ENCODE measurements at places on chromosomes 4 and X. TPM values are rescaled to one million over a fixed set of nuclear protein-coding genes. Genes with fewer than 3 reads are reported as not detected.

DNA sequence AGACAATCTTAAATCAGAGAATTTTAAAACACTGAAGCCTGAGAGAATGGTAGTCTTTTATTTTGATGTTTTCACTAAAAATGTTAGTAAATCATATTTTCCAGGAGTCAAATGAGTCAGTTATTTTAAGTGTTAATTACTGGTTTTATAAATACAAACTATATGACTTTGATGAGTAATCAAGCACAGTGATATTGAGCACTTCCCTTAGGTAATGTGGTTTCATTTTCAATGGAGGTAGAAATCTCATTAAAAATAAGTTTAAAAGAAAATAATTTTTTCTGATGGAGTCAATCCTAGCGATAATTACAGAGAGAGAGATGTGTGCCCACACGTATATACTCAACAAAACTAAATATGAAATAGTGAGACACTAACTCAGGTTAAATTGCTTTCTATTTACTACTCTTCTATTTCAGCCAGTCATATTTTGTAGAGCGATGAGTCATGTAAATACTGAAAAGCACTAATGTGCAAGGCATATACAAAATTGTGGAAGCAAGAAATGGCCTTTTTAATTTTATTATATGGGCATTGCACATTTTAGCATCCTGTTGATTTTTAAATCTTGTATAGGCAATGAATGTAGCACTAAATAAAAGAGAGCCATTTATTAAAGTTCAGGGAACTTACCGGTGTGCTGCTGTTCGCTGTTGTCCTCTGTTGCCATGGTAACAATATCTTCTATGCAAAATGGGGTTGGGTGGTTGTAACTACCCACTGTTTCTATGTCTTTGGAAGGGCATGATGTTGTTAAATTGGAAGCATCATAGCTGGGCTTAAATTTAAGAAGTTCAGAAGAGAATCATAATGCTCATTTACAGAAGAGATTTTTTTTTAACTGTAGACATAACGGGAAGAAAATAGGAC, 513.7 kb downstream of the TLL1 start:
- no peak for DNase-seq

The MAGEH1 gene
- 18.9 TPM for total RNA-seq

DNA sequence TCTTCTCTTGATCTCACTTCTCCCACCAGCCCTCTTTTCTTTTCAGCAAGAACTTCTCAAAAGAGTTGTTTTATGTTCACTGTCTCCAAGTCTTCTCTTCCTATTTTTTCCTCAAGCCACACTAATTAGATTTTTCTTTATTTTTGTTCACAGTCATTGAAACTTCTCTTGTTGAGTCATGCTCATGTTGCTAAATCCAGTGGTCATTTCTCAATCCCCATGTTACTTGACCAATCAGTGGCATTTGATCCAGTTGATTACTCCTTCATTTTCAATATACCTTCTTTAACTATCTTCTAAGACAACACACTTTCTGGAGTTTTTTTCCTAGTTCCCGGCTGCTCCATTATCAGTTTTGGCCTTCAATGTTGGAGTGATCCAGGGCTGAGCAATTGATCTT, 103.1 kb upstream of the LSM6 start:
- no peak for DNase-seq

- DNase-seq: no peak
Measured at GRCh38 chr4:159966746-159967145, 863.9 kb downstream of the RAPGEF2 start.

GRCh38 chr4:102780476-102781144, 19.8 kb upstream of the MANBA start:
- no peak for DNase-seq

The CNKSR2 gene
- 4.4 TPM for total RNA-seq

- DNase-seq: no peak
Measured at GRCh38 chr4:81538716-81539427, 67.2 kb upstream of the RASGEF1B start.

The SPATA4 gene
- total RNA-seq: not detected

- no peak for DNase-seq
Measured at GRCh38 chr4:163988865-163989264, 494.4 kb downstream of the TMA16 start.

DNA sequence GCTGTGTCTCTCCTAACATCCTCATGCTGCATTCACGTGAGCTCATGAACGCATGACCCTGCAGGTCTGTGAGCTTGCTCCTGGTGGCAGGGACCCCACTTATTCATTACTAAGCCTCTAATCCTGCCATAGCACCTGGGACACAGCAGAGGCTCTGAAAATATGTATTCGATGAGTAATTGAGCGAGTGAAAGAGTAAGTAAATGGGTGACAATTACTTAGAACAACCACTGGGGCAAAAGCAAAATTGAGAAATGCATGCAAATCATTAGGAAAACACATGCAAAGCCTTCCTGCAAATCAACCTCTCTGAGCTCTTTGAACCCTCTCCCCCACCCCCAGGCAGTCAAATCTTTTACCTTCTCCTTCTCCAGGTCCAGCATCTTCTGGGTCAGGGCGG, 23.6 kb upstream of the C4orf50 start:
- DNase-seq: no peak

DNA sequence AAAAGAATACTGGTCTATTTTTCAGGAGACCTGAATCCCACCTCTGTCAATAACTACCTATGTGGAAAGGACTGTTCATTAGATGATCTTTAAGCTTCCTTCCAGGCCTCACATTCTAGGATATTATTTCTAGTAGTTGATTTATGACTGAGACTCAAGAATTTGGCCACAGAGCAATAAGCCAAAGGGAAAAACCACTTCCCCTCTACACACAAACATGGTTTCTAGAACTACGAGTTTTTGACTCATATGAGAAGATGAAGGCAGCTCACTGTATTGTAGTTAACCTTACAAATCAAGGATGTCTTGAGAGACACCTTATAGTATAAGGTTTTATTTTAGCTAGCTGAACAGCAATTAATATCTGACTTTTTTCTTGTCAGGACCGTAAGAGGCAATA, 36.9 kb upstream of the GDPD2 start:
- DNase-seq: no peak

- DNase-seq: no peak
Measured at GRCh38 chrX:113828470-113828869, 755.4 kb upstream of the HTR2C start.

DNA sequence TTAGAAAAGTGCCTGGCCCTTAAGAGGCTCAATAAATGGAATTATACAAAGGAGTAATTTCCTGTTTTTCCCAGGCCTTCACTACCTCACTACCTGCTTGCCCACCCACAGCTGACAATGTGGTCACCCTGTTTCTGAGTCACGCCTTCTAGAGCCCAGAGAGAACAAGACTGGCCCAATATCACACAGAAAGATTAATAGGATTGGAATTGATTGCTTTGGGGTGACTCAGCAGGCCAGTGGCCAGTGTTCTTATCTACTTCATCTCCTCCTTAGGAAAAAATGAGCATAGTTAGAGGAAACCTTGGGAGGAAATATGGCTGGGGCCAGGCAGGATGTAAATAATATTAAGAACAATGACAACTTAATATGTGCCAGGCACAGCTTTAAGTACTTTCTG, 4.5 kb upstream of the FGF16 start:
- no peak for DNase-seq

- no peak for DNase-seq
Measured at GRCh38 chr4:22739968-22740367, 47.2 kb downstream of the GBA3 start.

The PSAPL1 gene
- total RNA-seq: not detected

DNA sequence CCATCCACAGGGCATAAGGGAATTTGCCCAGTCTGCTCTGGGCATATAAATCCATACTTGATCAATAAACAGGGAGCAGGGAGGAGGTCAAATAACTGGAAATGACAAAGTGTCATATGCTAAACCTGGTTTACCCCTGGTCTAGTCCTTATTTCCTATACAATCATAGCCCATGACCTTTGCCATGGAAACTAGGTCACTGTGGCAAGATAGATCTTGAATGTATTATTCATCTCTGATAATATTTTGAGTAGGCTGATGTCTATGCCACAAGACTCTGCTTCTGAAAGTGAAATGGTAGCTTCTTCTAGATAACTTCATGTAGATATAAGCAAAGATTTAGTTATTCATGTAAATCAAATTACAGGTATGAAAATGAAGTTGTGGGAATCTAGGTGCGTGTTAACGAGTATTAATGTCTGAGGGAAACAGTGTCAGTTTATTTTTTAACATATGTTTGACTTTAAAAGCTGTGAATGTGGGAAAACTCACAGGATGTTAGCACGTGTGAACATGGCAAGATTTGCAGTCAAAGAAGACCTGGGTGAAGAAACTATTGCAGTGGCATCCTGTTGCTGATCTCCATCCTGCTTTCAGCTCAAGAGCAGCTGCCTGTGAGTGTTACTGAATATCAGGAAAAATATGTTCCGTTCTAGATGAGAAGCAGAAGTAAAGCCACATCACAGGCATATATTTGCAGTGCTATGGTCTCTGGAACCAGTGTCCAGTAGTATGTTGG, 81.8 kb upstream of the NDP start:
- no peak for DNase-seq

DNA sequence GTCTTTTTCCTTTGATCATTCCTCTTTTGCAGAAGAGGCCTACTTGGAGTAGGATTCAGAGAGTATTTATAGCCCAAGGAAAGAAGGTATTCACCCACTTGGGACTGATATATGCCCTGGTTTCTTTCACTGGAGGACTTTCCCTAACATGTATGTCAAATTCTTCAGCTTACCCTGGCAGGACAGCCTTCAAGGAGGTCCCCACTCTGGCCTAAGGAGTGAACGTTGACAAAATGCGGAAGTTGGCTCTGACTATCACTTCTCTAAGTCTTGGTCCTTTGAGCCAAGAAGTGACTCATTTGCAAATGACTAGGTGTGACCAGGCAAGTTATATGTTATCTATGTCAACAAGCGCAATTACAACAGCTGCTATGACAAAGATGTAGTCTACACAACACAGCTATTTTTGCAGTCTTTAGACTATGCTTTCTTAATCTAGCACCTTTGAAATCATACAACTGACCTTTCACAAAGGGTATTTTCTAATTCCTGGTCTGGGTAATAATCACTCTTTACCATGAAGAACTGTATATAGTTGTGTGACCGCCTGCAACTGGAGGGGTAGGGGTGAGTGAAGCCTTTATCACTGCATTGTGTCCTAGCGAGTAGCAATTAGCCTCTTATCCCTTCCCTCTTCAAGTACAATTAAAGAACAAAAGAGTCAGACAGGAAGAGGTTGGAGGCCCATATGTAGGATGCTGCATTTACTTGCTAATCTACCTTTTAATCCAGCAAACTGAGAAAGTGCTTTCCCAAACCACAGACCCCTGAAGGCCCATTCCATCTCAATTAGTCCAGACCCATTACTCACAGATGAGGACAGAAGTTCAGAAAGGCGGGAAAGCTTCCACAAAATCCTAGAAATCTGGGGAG, 50.1 kb downstream of the RASGEF1B start:
- DNase-seq: peak; percentile 2

The VCX2 gene
- total RNA-seq: not detected

The UGT2B15 gene
- total RNA-seq: not detected

The FHL1 gene
- 15.7 TPM for total RNA-seq

DNA sequence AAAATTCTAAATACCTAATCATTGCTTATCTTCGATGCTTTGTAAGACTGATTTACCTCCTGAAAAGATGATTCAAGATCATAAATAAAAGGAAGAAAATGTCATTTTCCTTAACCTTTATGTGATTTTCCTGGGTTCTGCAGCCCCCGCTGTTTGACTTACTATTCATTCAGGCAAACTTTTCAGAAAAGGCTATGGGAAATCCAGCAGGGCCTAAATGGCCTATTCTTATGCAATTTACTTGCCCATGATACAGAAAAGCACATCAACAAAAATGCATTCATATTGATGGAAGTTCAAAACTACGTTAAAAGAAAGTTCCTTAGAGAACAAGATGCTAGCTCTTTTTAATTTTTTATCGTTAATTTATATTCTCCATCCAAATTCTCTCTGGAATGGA, 51.2 kb downstream of the TMEM144 start:
- no peak for DNase-seq

DNA sequence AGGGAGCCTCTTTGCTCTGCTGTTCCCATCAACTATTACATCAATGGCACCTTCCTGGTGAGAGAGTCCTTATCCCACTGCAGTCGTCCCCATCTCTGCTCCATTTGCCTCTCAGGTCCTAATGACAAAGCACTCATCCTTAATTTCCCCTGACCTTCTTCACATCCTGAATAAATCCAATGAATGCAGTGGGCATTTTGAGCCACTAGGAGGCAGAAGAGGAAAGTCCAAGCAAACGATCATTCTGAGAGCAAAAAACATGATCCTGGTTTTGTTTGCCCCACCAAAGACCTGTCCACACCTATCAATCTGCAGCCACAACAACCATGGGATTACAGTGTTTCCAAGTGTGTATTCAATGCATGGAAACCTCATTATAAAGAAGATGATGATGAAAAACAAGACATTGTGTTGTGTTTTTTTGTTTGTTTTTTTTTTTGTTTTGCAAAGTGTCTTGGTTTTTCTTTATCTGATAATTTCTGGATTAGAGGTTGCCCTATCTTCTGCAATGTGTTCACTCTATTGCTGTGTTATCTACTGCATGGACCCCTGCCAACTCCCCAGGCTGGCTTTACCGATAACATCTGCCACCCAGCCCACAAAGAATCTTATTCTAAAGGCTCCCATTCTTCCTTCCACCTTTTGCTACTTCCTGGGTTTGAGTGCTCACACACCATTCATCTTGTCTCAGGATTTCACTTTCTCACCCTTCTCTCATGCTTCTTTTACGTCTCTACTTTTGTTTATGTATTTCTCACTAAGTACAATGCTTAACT, 207.2 kb downstream of the NLGN4X start:
- peak; percentile 27 for DNase-seq

DNA sequence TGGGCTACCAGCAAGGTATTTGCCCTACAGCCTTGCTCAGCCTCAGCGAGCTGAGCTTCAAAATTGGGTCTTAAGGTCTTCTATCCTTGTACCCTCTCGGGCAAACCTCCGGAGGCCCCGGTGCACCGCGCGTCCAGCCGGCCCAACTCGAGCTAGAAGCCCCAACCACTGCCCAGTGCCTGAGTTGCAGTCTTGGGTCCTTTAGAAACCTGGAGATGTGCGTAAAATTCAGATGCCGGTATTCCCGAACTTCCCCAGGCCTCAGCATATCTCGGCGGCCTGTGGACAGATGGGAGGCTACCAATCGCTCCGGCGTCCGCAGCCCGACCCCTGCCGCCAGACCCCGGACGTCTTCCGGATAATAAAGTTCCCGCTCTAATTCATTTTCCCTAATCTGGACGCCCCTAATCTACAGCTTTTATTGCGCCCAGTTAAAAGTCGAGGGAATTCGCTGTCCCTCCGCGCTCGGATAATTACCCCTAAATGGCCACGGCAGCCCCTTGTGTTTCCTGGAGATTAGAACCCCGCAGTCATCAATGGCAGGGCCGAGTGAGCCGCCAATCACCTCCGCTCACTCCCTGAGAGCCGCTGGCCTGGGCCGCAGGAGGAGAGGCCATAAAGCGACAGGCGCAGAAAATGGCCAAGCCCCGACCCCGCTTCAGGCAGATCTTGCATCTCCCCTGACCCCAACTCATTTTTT, 1.5 kb upstream of the MSX1 start:
- no peak for DNase-seq

DNA sequence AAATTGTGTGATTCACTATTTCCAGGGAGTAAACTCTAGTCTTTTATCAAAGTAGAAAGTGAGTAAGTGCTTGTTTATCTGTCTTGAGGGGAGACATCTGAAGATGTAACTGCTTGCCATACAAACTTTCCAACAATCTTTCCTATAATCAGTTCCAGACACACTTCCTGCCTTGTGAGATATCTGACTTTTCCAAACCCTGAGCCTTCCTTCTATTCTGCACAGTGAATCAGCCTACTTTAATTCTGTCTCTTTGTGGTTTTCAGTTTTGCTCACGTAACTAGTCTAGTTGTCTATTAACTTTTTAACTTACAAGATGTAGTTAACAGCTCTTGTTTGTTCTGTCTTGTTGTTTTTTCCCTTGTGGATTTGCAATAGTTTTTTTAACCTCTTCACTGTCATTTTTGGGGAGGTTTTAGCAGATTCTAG, 947.8 kb downstream of the C4orf33 start:
- DNase-seq: no peak
